ENCODE measurements at places on chromosomes 3 and 15.

DNA sequence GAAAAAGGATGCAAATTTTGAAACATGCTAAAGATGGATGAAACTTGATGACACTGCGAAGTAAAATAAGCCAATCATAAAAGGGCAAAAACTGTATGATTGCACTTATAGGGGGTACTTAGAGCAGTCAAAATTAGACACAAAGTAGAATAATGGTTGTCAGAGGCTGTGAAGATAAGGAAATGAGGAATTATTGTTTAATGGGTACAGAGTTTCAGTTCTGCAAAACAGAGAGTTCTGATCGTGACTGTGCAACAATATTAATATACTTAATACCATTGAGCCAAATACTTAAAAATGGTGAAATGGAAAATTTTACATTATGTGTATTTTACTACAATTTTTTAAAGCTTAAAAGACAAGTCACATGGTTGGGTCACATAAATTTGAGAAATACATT is 35.1 kb downstream of the UBE3A start:
- no peaks in the 10 kb centered on the region for H3K27me3 ChIP-seq
- peaks cover 35% of the 10 kb centered on the region for H3K36me3 ChIP-seq
- DNase-seq = no peak
- H3K4me1 ChIP-seq = peaks cover 5% of the 10 kb centered on the region

GRCh38 chr15:90291679-90292356 is 26.3 kb downstream of the NGRN start:
- no peak overlapping the region for H3K27ac ChIP-seq
- DNase-seq = peak; percentile 36
- no peak overlapping the region for H3K4me3 ChIP-seq

DNA sequence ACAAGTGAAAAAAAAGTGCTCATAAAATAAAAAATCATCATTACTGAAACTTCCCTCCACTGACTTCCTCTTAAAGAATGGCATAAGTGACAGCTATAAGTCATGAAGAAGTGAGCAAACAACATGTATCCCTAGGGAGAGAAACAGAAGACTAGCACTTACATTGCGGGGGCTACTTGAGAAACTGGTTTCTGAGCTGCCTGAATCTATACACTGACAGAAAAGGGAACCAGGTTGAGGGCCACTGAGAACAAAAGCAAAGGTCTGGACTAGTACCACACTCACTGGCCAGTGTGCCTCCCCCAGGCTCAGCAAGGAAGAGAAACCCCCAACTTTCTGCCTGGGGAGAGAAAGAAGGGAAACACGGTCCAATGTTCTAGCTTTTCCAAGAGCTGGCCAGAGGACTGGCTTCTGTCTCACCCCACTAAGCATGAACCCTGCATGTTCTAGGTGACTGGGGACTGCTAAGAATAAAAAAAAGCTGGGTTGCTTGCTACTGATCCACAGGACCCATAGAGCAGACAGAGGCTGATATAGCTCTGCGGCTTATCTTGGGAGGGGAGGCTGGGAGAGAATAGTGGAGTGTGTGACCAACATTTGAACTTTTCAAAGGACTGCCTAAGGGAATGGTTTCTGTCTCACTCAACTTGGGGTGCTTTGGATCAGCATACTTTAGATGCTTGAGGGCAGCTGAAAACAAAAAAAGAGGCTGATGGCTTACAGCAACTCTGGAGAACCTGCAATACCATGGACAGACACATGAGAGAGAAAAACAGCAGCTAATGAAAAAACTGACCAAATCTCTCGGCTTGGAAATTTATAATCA is 8.1 kb downstream of the RAD18 start:
- DNase-seq = peak; percentile 36
- peaks cover 7% of the 10 kb centered on the region for H3K36me3 ChIP-seq
- no peak overlapping the region for H3K4me3 ChIP-seq
- no peaks in the 10 kb centered on the region for H3K27me3 ChIP-seq
- peaks cover 15% of the 10 kb centered on the region for H3K4me1 ChIP-seq
- no peak overlapping the region for H3K27ac ChIP-seq

- no peaks in the 10 kb centered on the region for H3K36me3 ChIP-seq
- no peak overlapping the region for H3K4me3 ChIP-seq
- H3K27me3 ChIP-seq = no peaks in the 10 kb centered on the region
- H3K27ac ChIP-seq = no peak overlapping the region
- H3K4me1 ChIP-seq = peaks cover 9% of the 10 kb centered on the region
These were observed 66.6 kb downstream of the GAP43 start for GRCh38 chr3:115689928-115690327.

DNA sequence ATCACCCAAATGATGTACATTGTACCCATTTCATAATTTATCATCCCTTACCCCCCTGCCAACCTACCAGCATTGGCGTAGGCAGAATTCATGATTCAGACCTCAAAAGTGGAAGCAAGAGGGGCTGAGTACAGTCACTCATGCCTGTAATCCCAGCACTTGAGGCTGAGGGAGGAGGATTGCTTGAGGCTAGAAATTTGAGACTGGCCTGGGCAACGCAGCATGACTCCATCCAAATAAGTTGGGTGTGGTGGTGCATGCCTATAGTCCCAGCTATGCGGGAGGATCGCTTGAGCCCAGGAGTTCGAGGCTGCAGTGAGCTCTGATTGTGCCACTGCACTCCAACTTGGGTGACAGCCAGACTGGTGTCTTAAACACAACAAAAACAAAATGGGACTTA is 10.4 kb downstream of the TTC14 start:
- no peaks in the 10 kb centered on the region for H3K4me1 ChIP-seq
- no peak overlapping the region for H3K4me3 ChIP-seq
- no peak for DNase-seq
- no peaks in the 10 kb centered on the region for H3K27me3 ChIP-seq
- peaks cover 57% of the 10 kb centered on the region for H3K36me3 ChIP-seq
- H3K27ac ChIP-seq = no peak overlapping the region

- H3K27ac ChIP-seq = no peak overlapping the region
- H3K4me3 ChIP-seq = no peak overlapping the region
- no peaks in the 10 kb centered on the region for H3K4me1 ChIP-seq
These were observed 10.6 kb downstream of the ST6GAL1 start for GRCh38 chr3:186940967-186941366.

DNA sequence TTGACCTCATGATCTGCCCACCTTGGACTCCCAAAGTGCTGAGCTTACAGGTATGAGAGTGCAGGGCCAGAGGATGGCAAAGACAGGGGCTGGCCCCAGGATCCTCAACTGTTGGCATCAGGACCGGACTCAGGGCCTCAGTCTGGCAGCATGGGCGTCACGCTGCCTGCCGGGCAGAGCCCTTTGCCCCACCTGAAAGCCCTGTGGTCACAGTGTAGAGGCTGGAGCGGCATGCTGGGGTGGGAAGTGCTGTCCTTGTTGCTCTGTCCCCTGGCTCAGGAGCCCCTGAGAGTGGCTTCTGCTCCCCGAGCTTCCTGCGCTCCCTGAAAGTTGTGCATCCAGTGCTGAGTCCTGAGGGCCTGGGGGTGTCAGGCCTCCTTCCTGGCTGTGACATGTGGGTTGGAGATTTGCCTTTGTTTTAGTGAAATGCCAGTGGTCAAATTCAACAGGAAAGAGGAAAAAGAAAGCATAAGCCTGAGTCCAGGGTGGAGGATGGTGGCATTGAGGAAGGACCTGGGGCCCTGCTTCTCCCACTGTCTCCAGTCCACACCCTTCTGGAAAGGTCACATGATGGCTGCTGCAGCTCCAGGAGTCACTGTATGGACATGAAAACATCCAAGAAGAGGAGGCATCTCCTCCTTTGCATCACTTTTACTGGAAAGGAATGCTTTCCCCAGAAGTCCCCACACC is 147.2 kb downstream of the OR4M2 start:
- H3K4me3 ChIP-seq = no peak overlapping the region
- no peaks in the 10 kb centered on the region for H3K27me3 ChIP-seq
- DNase-seq = no peak
- no peak overlapping the region for H3K27ac ChIP-seq
- no peaks in the 10 kb centered on the region for H3K36me3 ChIP-seq
- H3K4me1 ChIP-seq = no peaks in the 10 kb centered on the region

- DNase-seq = no peak
- peaks cover 52% of the 10 kb centered on the region for H3K4me1 ChIP-seq
- no peaks in the 10 kb centered on the region for H3K27me3 ChIP-seq
- no peak overlapping the region for H3K27ac ChIP-seq
These were observed 332.9 kb upstream of the RASGRP1 start for GRCh38 chr15:38897551-38897950.

DNA sequence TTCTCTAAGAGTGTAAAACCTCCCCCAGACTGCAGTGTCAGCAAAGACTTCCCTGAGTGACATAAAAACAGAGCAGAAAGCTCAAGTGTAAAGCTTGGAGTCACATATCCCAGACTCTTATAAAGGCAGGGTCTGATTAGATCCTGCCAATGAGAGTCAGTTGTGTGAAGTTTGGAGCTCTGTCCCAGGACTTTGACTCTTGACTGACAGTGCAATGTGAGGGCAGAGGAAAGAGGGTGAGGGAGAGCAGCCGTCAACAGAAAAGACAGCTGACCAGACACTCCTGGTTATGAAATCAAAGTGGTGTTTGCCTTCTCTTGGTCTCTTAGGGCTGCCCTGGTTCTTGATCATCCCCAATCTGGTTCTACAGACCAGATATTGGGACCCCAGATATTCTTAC is 393.2 kb downstream of the ERC2 start:
- H3K4me3 ChIP-seq = no peak overlapping the region
- no peaks in the 10 kb centered on the region for H3K36me3 ChIP-seq
- no peak for DNase-seq

DNA sequence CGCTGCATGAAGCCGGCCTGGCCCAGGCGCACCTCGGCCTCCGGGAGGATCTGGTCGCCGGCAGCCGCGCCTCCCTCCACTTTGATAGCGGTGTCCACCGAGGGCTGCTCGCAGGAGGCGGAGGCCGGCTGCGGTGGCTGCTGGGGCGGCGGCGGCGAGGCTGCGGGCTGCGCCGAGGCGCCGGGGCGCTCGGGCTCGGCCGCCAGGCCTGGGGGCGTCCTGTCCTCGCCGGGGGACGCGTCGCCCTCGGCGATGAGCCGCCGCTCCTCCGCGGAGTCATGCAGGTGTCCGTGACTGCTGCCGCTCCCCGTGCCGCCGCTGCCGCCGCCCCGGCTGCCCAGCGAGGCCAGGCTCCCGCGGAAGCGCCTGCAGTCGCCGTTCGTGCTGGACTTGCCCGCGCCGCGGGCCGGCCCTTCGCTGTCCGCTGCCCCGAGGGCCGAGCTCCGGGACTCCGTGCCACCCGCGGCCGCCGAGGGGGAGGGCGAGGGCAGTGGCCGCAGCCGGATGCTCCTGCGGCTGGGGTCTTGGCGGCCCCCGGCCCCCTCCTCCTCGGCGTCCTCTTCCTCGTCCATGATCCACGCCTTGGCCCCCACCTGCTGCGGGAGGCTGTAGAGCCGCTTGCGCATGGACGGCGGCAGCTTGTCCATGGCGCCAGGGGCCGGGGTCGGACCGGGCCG is 996 bp downstream of the HCN4 start:
- H3K27me3 ChIP-seq = peaks cover 86% of the 10 kb centered on the region
- H3K36me3 ChIP-seq = no peaks in the 10 kb centered on the region
- no peak overlapping the region for H3K27ac ChIP-seq
- no peaks in the 10 kb centered on the region for H3K4me1 ChIP-seq

DNA sequence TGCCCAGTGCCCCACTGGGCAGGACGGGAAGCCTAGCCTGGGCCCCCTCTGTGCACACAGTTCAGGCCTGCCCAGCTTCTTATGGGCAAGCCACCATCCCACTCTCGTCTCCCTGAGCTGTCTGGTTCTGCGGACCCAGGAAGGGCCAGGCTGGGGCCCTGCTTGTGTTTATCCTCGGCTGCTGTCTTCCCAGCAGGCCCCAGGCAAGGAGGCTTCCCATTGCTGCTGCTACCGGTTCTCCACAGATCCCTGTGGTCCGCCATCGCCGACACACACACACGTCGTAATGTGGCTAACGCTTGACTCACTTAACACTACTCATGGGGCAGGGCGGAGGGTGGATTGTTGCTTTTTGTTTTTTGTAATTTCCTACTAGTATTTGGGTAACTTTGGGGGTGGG is 52.4 kb upstream of the SLC6A1 start:
- H3K27me3 ChIP-seq = peaks cover 27% of the 10 kb centered on the region
- H3K27ac ChIP-seq = no peak overlapping the region
- H3K4me1 ChIP-seq = no peaks in the 10 kb centered on the region
- no peak overlapping the region for H3K4me3 ChIP-seq
- no peak for DNase-seq
- H3K36me3 ChIP-seq = no peaks in the 10 kb centered on the region

DNA sequence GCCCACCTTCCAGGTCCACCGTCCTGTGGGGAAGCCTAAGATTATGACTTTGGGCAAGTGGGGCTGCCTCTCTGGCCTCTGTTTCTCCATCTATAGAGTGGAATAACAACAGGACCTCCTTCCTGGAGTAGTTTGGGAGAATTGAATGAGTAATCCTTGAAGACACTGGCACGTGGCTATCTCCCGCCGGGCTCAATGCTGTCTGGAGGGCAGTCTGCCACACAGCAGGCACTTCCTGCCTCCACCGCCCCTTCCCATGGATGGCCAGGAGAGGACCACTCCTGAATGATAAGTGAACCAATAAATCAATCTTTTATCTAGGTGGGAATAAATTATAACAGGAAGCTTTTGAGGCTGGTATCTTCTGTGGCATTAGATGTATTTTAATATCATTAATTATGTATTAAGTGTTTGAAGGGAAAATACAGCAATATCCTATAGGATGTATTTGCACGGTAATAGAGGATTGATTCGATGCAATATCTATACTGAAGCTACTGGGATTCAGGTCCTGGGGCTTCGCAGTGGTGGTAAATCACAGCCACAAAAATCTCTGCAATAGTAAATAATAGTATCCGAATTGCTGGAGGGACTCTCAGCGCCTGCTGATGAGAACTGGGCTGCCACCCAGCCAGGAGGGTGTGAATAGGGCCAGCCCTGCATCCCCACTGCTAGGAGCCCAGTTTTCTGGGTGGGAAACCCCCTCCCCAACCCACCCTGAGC is 15.9 kb downstream of the MEGF11 start:
- no peak overlapping the region for H3K27ac ChIP-seq
- peaks cover 24% of the 10 kb centered on the region for H3K27me3 ChIP-seq
- DNase-seq = peak; percentile 23
- H3K4me3 ChIP-seq = no peak overlapping the region

GRCh38 chr3:128483657-128484403 is 9.2 kb downstream of the GATA2 start:
- H3K27ac ChIP-seq = peak overlapping the region; percentile 71
- H3K4me1 ChIP-seq = peaks cover 43% of the 10 kb centered on the region
- peak; percentile 46 for DNase-seq
- H3K4me3 ChIP-seq = peak overlapping the region; percentile 90
- H3K36me3 ChIP-seq = peaks cover 13% of the 10 kb centered on the region

GRCh38 chr15:31457631-31458526 is 131.2 kb downstream of the KLF13 start:
- H3K36me3 ChIP-seq = no peaks in the 10 kb centered on the region
- peaks cover 26% of the 10 kb centered on the region for H3K4me1 ChIP-seq
- peak overlapping the region; percentile 34 for H3K4me3 ChIP-seq
- H3K27me3 ChIP-seq = no peaks in the 10 kb centered on the region

GRCh38 chr15:70650567-70651302 is 112.6 kb downstream of the UACA start:
- H3K36me3 ChIP-seq = peaks cover 23% of the 10 kb centered on the region
- H3K27me3 ChIP-seq = no peaks in the 10 kb centered on the region
- no peak overlapping the region for H3K27ac ChIP-seq
- no peaks in the 10 kb centered on the region for H3K4me1 ChIP-seq
- no peak overlapping the region for H3K4me3 ChIP-seq

- H3K27me3 ChIP-seq = no peaks in the 10 kb centered on the region
- H3K36me3 ChIP-seq = no peaks in the 10 kb centered on the region
- DNase-seq = no peak
- no peak overlapping the region for H3K4me3 ChIP-seq
These were observed 133.0 kb upstream of the NR2E3 start for GRCh38 chr15:71677352-71677751.

- H3K27me3 ChIP-seq = no peaks in the 10 kb centered on the region
- peak; percentile 72 for DNase-seq
- H3K4me3 ChIP-seq = no peak overlapping the region
- peak overlapping the region; percentile 53 for H3K27ac ChIP-seq
- peaks cover 66% of the 10 kb centered on the region for H3K4me1 ChIP-seq
These were observed 2.6 kb upstream of the MAP4 start for GRCh38 chr3:48018841-48019240.

Data from GM23248 (cell line).